Psoas muscle (tissue), 8 donors: ENCODE measurements at places on chromosomes 7 and 10.
A peak's percentile ranks its signal among the peaks of the same experiment; 100 is the strongest.

DNA sequence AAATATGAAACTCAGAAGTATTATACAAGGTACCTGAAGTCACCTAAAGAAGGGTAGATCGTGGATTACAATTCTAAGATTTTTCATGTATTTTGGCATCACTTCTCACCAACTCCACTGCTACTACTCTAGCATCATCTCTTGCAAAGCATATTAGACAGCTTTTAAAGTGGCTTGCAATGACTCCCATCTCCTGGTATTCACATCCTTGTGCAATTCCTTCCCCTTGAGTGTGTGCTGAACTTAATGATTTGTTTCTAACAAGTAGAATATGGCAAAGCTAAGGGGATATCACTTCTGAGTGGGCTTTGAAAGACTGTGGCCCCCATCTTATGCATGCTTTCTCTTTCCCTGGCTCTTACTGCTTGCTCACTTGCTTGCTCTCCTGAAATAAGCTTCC lies 280.2 kb downstream of the SNX13 start:
- DNase-seq, result no peak

DNA sequence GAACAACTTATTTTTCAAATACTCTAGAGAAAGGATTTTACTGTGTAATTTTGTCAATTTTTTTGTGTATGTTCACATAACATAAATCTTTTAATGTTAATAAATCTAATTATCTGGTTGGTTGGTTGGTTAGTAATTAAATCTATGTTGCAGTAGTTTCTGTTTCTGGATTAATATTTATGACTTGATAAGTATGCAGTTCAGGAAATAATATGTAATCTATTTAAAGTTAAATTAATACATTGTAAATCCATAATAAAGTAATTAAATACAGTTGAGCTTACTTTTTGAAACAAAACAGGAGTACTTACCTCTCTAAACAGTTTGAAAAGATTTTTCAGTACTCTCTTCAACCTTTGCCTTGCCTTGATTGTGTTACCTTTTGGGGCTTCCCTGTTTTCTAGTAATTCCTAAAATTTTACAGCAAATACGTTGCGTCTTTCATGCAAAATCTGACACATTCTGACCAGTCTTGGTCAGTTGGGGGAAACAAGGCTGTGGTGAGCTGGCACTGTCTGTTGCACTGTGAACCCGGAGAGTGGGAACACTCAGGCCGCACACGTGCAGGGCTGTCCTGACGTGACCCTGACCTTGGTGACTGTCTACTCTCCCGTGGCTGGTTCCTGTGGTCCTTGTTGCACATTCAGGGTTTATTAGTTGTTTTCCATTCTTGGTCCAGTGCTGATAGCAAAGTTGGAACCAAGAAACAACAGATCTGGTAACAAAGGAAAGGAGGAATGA lies 45.6 kb upstream of the FGL2 start:
- DNase-seq, result peak; percentile 75

- no peak for DNase-seq
Observed at GRCh38 chr10:16001581-16001980, 141.3 kb upstream of the MINDY3 start.

GRCh38 chr10:96690755-96691730 lies 29.3 kb downstream of the PIK3AP1 start:
- no peak for DNase-seq

DNA sequence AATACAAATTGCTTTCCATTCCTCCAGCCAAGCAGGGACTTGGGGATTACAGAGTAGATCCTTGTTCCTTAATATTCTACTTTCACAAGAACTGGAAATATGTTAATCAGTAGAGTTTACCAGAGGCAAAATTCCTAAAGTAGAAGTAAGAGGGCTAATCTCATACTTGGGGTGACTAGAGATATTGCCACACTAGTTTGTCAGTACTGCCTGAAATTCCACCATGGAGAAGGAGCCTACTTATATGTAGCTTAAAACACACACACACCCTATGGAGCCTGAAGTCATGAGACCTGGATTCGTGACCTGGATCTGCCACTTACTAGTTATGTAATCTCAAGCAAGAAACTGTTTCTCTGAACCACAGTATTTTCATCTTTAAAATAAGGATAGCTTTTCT lies 33.9 kb downstream of the STRIP2 start:
- DNase-seq, result no peak

- no peak for DNase-seq
Observed at GRCh38 chr10:69715156-69715898, 85.3 kb downstream of the FAM241B start.

DNA sequence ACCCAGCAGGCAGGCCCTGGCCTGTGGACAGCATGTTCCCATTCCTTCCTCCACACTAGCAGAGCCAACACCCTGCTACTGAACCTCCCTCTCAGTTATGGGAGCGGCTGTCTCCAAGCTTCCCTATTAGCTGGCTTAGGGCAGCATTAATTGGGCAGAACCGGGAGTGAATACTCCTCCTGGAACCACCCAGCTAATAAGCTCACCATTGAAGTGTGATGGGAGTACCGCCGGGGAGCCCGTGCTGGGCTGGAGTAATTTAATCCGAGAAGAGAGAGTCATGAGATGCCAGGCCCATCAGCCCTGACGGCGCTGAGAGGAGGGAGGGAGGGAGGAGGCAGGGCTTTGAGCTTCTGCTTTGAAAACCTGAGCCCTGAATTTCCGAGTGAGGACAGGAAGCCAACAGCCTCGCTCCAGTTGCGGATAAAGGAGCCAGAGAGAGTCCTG lies 31.8 kb upstream of the ELFN1 start:
- DNase-seq, result peak; percentile 80

DNA sequence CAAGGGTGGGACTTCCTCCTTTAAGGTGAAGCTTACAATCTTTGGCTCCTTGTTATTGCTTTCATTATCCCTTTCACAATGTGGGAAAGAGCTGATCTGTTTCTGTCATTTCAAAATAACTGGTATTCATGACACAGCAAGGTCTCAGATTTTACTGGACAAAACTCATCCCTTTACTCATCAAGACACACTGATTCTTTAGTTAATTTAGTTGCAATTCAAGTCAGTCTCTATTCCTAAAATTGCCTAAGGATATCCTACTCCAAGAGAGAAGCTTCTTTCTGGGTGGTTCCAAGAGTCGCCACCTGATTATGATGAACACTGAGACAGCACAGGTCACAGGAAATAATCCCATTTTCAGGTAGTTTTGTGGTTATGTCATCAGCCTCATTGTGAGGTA lies 5.8 kb upstream of the PNLIPRP3 start:
- DNase-seq, result no peak

DNA sequence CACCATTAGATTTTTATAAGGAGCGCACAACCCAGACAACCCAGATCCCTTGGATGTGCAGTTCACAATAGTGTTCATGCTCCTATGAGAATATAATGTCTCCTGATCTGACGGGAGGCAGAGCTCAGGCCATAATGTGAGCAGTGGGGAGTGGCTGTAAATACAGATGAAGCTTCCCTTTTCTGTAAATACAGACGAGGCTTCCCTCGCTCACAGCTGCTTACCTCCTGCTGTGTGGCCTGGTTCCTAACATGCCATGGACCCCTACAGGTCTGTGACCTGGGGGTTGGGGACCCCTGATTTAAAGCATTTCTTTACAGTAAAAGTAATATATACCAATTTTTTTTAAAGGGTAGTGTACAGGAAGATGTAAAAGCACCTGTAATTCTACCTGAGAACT lies 33.2 kb downstream of the HELLS start:
- DNase-seq, result no peak

- DNase-seq, result no peak
Observed at GRCh38 chr10:23001901-23002516, 74.2 kb downstream of the ARMC3 start.

DNA sequence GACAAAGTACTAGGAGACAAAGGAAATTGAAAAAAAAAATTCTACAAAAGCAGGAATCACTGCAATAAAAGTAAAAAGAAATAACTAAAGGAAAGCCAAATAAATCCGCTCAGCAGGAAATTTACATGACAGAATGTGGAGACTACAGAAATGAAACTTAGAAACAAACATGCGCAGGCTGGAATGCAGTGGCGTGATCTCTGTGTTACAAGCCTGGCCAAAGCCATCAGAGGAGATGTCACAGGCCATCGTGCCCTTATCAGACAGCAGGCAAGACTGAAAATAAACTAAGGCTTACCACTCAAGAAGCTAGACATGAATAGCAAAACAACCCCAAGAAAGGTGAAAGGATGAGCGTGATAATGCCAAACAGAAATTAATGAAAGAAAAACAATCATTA lies 6.3 kb upstream of the CAMK2B start:
- DNase-seq, result no peak

GRCh38 chr10:112793202-112793921 lies 156.7 kb upstream of the TCF7L2 start:
- no peak for DNase-seq

GRCh38 chr10:697097-697875 lies 7.8 kb upstream of the DIP2C start:
- no peak for DNase-seq

DNA sequence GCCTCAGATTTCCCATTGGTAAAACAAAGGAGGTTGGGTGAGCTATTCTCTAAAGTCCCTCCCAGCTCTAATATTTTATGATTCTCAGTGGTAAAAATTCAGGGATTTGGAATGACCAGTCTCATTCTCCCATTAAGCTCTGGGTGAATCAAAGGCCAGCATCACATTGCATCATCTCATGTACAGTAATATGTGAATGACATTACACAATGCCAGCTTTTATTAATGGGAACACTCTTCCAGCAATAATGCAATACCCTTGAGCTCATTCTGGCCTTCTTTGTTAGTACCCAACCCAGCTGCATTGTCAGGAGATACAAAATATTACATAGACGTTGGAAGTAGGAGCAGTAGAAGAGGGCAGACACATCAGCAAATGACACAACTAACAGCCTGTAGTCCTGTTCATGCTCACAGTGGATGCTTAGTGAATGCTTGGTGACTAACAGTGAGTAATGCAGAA lies 100.0 kb upstream of the EGR2 start:
- no peak for DNase-seq

DNA sequence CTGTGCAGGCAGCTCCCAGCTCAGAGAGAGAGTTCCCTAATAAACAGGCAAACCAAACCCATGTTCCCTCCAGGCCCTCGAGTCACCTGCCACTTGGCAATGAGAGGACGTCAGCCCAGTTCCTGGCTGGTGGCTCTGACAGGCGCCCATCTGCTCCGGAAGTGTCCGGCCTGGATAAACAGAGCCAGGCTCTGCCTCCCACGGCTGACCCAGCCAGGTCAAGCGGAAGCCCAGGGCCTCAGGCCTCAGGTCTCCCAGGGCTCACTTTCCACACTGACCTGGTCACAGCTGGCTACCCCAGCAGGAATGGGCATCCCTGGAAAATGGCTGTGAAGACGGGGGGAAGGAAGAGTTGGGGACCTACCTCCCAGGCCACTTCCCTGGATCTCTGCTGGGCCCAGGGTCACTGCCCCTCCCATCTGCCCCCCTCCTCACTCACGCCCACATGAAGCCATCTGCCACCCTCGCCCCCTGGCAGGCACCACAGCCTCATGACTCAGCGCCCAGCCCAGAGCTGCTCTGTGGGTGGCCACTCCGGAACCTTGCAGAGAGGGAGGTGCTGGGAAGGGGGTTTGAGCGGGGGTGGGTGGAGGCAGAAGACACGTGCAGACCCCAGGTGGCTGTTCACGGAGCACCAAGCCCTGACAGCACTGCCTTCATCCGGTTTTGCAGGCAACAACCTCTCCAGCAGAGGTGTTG lies 37.4 kb upstream of the DUSP5 start:
- peak; percentile 25 for DNase-seq

DNA sequence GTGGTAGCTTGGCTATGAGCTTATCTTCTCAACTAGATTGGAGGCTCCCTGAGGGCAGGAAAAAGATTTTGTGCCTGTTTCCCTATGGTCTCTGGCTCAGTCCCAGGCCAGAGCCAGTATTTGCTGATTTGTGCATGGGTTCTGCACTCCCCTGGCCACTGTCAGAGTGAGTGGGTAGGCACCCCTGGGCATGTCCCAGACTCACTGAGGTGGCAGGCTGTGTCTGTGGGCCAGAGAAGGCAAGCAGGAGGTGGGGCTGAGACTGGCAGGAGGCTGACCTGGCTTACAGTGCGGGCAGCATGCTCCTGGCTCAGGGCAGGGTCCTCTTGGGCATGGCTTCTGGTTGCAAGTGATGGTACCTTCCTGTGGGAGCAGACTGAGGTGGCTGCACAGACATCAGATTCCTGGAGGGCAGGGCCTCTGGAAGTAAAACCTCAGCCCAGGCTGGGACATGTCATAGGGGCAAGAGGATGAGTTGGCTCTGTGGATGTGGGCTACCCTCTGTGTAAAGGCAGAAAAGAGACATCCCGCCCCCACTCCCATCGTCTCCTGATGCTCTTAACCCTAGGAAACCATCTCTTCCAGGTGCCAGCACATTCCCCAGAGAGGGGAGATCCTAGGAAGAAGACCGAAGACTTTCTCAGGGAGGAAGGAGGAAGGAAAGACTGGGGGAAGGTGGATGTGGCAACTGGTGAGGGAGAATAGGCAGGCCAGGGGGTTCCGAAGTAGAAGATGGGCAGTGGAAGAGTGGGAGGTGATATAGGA lies 4.3 kb downstream of the KCP start:
- no peak for DNase-seq

GRCh38 chr10:124106241-124106879 lies 13.0 kb upstream of the CHST15 start:
- DNase-seq, result peak; percentile 72

- DNase-seq, result no peak
Observed at GRCh38 chr10:31770307-31770902, 158.2 kb downstream of the ARHGAP12 start.

DNA sequence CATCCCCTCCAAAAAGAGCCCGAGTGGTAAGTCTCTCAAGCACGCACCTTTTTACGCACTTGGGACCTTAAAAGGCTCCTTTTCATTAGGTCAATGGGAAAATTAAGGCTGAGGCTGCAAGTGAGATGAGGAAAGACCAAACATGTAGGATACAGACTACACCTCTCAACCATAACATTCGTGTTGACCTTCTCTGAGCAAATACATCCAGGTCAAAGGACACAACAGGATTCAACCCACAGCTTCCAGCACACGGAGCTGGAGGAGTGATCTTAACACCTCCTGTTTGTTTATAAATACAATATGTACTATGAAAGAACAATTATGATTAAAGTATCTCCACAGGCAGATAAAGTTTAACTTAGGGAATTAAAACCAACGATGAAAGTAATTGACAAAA lies 9.7 kb downstream of the SFMBT2 start:
- no peak for DNase-seq

DNA sequence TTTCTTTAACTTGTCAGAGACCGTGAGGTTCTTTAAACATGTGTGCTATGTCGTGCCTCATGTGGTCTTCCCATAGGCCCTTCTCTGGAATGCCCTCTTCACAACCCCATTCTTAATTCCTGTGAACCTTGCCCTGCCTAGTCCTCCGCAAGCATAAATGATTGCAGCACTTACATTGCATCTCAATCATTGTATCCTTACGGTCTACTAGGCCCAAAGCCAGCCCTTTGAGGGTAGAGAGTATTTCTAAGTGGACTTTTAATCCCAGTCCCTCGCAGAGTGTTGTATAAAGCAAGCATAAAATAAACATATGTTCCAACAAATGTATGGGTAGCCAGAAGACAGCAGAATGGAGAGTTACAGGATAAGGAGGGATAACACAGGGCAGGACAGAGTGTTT lies 92.1 kb upstream of the FAM133B start:
- DNase-seq, result no peak

GRCh38 chr7:55591282-55591931 lies 19.1 kb upstream of the VOPP1 start:
- DNase-seq, result no peak

GRCh38 chr10:26801831-26802230 lies 58.9 kb downstream of the ABI1 start:
- no peak for DNase-seq
